ENCODE measurements at places on chromosomes 2 and 18.

DNA sequence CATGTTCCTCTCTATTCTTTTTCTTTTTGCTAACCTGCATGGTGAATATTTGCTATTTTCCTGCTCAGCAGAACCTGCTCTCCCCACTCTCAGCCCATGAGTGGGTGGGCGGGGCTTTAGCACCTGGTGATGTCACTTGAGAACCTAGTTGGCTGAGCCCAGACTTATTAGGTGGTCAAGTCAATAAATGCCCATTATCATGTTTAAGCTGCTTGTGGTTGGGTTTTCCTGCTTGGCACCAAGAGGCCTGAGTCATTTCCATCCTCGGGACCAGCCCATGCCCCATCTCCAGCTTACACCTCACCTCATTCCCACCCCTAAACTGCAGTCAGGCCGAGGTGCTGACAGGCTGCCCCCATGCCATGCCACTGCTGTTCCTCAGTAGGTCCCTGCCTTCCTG is 226.6 kb downstream of the ANKRD30B start:
- no peak for DNase-seq

DNA sequence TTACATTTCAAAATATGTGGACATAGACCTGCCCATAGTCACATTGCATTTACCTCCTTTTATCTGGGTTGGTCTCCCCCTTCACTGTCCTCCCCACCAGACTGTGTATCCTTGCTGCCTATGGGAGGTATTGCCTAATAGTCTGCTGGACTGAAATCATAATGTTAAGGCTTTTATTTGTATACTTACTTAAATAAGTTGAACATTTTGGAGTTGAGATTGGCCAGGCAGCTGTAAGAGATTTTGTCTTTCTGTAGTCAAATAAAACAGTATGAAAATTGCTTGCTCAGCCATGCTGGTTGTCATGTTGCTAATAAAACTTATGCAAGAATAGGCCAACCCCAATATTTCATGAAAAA is 280.9 kb downstream of the PTPRM start:
- DNase-seq: no peak

GRCh38 chr2:19764998-19765397 is 136.8 kb downstream of the TTC32 start:
- no peak for DNase-seq

DNA sequence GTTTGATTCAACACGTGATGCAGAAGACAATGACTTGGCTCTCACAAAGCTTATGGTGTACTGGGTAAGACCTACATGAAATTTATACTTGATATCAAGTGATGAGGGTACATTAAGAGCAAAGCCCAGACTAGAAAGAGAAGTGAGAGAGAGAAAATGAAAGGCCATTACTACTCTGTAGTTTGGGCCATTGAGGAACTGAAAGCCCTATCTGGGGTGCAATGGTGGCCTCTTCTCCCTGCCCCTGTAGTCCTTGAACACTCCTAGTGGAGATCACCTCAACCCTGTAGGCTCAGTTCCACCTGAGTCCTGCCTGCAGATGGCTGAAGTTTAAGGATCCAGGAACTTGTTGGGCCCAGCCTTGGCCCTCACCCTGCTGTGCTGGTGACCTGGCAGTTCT is 569.8 kb upstream of the MEX3C start:
- no peak for DNase-seq

- no peak for DNase-seq
Measured at GRCh38 chr18:32877371-32877770, 104.5 kb upstream of the KLHL14 start.

- no peak for DNase-seq
Measured at GRCh38 chr2:96209011-96209728, 543 bp upstream of the STARD7 start.

DNA sequence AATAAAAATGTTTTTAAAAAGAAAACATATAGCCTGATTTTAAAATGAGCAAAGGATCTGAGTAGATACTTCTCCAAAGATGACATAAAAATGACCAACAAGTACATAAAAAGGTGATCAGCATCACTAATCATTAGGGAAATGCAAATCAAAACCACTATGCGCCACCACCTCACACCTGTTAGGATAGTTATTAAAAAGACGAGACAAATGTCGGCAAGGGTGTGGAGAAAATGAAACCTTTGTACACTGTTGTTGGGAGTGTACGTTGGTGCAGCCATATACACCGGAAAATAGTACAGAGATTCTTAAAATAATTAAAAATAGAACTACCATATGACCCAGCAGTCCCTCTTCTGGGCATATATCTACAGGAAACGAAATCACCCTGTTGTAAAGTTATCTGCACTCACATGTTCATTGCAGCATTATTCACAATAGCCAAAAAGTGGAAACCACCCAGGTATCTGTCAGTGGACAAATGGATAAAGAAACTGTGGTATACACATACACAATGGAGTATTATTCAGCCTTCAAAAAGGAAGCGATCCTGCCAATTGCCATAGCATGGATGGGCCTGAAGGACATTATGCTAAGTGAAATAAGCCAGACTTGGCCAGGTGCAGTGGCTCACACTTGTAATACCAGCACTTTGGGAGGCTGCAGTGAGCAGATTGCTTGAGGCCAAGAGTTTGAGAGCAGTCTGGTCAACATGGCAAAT is 91.6 kb downstream of the PRKRA start:
- DNase-seq: no peak

GRCh38 chr2:118838741-118839455 is 8.6 kb downstream of the EN1 start:
- no peak for DNase-seq

DNA sequence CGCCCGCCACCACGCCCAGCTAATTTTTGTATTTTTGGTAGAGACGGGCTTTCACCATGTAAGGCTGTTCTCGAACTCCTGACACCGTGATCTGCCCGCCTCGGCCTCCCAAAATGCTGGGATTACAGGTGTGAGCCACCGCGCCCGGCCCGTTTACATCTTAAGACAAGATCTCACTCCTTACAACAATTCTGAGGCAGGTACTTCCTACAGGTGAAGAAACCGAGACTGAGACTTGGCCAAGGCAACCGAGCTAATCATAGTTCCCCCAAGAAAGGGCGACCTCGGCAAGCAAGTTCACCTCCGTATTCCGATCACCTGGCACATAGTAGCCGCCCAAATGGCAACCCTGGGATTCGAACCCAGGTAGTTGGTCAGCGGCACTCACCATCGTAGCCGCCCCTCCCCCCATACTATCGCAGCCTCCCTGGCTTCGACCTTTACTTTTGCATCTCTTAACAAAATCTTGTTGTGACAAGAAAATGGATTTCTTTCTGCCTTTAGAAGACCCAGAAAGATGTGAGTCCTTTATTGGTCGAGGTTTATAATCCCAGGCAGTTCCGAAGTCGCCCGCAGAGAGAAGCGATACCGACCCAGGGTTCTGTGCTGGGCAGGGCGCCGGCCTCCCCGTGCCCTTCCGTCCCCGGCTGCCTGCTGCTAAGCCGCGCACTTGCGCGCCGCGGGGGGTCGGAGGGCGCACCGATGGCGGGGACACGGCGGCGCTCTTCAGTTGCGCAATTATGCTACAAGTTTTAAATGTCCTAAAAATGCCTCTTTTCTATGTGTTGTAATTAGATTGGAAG is 1.1 kb upstream of the FZD5 start:
- DNase-seq: peak; percentile 10

DNA sequence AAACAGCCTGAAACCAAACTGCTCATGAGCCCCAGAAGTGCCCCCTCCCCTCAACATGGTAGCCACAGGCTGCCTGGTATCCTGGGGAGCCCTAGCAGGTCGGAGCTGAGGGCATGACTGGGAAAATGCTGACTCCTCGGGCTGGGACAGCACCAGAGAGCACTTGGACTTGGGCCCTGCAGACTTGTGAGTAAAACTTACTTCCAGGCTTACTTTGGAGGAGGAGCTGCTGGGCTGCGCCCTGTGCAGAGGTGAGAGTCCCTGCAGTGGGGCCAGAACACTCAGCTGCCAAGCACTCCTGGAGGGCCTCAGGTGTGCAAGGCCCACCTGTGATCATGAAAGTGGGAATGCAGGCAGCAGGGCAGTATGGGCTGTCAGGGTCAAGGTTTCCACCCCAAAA is 119.4 kb downstream of the SEPTIN10 start:
- no peak for DNase-seq

DNA sequence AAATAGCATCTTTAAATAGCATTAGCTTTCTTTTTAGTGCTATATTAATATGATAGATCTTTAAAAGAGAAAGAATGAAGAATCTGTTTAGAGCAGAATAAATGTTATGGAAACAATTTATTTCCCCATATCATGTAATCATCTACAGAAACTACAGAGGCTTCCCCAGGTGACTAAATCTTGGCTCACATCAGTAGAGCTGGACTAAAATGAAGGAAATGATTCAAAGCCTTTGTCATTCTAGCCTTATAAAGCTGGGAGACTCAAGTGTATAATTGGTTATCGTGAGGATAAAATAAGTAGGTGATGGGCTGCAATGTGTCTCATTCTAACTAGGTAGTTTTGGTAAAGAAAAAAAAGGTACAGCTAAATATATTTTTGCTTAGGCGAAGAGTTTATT is 83.2 kb upstream of the UNC80 start:
- no peak for DNase-seq

- no peak for DNase-seq
Measured at GRCh38 chr2:76446872-76447271, 736.2 kb upstream of the GCFC2 start.

DNA sequence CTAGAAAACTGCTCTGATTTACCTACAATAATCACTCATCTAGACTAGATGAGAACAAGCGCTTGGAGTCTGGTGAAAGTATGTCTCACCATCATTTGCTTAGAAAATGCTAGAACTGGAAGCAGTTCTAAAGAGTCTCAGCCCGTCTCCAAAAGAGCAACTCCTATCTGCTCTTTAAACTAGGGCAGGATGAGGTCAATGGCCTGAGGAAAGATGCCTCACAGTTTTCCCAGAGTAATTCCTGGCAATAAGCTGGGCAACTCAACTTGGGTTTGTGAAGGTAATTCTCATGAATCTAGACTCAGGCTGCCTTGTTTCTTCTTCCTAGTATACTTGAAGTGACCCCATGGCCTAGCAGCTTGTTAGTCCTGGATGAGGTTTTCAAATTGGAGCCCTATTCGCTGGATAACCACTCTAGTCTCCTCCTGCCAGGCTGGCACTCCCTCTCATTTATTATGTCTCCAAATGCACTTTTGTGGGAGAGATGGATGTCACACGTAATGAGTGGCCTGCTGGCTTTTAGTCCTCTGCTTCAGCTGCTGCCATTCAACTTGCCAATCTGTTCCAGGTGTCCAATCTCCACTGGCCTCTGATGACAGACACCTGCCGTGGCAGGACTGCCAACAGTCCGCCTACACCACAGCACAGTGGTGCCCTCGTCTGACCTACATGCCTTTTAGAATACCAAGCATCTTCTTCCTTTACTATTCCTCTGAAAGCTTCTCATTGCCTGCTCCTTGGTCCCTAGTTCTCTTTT is 80.9 kb downstream of the CABYR start:
- no peak for DNase-seq

- DNase-seq: no peak
Measured at GRCh38 chr2:1910021-1910420, 165.7 kb upstream of the PXDN start.

DNA sequence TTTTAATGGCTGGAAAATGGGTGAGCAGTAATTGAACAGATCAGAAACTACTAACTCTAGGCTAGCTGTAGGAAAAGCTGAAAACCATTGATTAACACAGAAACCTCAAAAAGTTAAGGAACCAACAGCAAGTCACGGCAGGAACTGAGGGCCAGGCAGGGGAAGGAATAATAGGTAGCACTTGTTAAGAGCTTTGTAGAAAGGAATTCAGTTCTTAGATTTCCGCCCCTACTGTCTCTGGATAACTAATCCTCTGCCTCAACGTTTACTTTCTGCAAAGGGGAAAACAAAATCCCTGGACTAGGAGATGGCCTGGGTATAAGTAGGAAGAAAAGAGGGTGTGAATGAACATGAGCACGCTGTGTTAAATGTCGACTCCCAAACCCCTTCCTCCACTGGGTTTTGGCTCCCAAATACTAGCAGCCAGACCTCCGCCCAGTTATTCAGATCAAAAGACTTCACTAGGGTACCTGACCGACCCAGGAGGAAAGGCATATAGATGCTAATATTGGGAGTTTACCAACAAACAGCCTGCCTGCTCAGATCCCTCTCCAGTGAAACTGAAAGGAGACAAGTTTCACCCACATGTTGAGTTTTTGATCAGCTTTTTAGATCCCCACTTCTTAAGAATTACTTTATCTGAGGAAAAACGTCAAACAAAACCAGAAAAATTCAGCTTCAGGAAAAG is 12.4 kb downstream of the SMAD2 start:
- DNase-seq: no peak

GRCh38 chr2:4140281-4140970 is 437.1 kb downstream of the DCDC2C start:
- no peak for DNase-seq

GRCh38 chr18:79527656-79528315 is 132.1 kb downstream of the NFATC1 start:
- DNase-seq: no peak

GRCh38 chr18:56139792-56140254 is 498.6 kb downstream of the TXNL1 start:
- DNase-seq: no peak

DNA sequence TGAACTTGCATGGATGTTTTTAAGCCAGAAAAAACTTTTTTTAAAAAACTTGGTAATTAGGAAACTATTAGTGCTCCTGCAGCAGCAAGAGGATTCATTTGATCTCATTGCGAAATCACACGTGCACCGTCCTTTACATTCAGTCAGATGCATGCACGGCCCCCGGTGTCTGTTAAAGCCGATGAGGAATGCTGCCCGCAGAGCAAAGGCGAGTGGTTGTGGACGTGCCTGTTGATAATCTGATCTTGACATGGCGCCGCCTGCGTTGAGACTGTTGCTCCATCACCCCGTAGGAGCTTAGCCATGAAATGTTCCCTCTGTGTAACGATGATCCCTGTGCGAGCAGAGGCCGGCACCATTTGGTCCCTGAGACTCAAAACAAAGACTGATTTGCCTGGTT is 300.0 kb downstream of the GBX2 start:
- no peak for DNase-seq

DNA sequence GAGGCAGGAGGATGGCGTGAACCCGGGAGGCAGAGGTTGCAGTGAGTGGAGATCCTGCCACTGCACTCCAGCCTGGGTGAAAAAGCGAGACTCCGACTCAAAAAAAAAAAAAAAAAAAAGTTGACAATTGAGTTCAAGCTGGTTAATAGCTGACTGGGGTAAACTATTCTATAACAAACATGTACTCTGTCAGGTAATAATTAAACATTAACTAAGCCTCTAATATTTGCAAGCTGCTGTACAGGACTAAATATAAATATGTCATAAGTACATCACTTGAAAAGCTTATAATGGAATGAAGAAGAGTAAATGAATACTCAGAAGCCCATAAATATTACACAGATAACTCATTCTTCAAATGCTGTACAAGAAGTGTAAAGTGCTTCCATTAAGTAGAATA is 190.4 kb upstream of the CRIM1 start:
- DNase-seq: no peak

DNA sequence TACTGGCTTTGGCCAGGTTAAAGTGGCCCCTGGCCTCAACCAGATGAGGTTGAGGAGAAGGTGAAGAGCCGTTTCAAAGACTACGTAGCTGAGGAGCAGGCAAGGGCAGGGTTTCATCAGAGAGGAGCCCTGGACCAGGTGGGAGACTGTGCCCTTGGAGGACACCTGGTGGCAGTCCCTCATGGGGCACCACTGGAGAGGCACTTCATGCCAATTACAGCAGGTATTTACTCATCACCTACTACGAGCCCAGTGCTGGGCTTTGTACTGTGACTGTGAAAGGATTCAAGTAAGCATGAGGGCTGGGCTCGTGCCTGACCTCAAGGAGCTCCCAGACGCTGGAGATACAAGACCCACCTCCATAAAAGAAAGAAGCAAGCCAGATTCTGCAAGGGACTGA is 37.6 kb downstream of the SMAD7 start:
- DNase-seq: peak; percentile 75

All from CD4-positive, alpha-beta T cell treated with Interleukin-10 for 1 hour (primary cell).